ENCODE measurements at places on chromosomes 3 and 15.

GRCh38 chr3:57652203-57652602 is 40.7 kb downstream of the DENND6A start:
- no peak for DNase-seq

DNA sequence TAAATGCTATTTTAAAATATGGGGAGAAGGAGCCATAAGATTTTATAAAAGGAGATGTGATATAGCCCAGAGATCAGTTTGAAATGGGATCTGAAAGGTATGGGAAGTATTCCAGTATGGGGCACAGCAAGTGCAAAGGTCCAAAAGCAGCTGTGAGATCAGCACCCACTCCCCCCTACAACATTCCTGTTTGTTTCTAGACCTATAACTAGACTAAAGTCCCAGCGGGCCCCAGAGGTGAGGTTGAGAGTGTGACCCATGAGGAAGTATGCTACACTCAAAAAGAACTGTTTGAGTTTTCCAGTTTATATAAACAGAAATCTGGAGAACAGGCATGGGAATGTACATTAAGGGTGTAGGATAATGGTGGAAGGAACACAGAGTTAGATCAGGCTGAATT is 152.5 kb downstream of the TBC1D5 start:
- DNase-seq, result no peak

GRCh38 chr15:49827311-49827710 is 206.5 kb downstream of the DTWD1 start:
- no peak for DNase-seq

DNA sequence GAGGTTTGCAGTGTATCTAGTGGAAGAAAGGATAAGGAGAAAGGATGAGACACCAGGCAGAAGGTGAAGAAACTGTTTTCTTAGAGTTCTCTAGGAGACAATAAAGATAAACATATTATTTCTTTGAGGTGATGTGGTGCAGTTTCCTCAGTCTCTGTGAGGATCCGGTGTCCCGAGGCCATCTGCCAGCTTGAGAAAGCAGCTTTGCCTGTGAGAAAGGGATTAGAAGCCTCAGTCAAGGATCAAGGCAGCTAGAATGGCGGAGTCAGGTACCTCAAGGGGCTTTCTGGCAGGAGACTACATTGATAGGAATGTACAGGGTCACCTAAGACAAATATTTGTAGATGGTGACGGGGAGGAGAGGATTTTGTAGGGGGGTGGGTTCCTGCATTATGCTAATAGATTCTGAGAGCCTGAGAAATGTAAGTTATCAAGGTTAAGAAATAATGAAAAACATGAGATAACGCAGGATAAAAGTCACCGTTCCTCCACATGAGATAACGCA is 103.9 kb upstream of the MB21D2 start:
- no peak for DNase-seq

Measured in GM12892 (cell line).